ENCODE measurements at places on chromosomes 3 and 15. TPM values are rescaled to one million over a fixed set of nuclear protein-coding genes. Genes with fewer than 3 reads are reported as not detected.

Gene STRIT1
- total RNA-seq, result not detected

Gene CCK
- not detected for total RNA-seq

Gene DYNLT2B
- 13.1 TPM for total RNA-seq

Gene ALG1L2
- total RNA-seq, result 1.3 TPM

Gene AGBL1
- total RNA-seq, result not detected

Gene TMCO5A
- total RNA-seq, result not detected

Gene EFL1
- total RNA-seq, result 19.6 TPM

Gene ZKSCAN7
- total RNA-seq, result 2.4 TPM

Gene SPTSSB
- total RNA-seq, result not detected

Gene TMEM108
- not detected for total RNA-seq

Gene CPLX3
- not detected for total RNA-seq

Gene C2CD4B
- 0.16 TPM for total RNA-seq

Gene FOXL2NB
- total RNA-seq, result not detected

Gene GRK7
- not detected for total RNA-seq
